ENCODE measurements at places on chromosomes 1 and 21.

- peak; percentile 73 for DNase-seq
These were observed 20.7 kb downstream of the TRIM62 start for GRCh38 chr1:33161061-33161681.

DNA sequence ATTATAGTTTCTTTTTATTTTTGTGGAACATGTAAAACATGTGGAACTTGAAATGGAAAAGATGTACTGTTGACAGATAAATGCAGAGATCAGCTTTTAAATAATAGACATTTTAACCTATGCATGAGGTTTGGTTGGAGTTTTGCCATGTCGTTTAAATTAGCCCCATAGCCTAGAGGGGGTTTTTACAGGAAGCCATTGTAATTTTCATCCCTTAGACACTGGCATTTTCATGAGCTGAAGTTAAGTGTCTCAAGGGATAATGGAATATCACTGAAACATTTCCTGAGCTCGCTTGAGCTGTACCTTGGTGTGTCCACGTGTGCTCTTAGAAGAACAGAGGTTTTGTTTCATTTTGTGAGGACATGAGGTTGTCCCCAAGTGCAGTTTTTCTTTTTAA, 54.2 kb downstream of the HMCN1 start:
- DNase-seq = peak; percentile 18

GRCh38 chr1:27033043-27033746, 20.5 kb upstream of the TENT5B start:
- no peak for DNase-seq

- DNase-seq = no peak
These were observed 27.3 kb downstream of the TMEM200B start for GRCh38 chr1:29096231-29096886.

DNA sequence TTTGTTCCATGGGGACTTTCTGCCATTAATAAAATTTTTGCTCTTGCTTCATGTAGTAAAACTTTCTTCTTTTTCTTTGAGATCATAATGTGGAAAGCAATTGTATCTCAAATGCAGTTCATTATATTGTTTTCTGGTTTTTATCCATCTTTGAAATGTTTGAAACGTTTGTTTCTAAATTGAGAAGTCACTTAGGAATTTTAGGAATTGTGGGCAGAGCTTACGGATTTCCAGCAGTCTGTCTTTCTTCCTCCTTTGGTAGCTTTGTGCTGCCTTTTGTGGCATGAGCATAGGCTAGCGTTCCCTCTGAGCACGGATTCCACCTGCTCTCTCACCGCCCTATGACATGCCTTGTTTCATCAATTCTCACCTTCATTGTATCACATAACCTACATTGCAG, 2.9 kb upstream of the ST6GALNAC5 start:
- DNase-seq = no peak

DNA sequence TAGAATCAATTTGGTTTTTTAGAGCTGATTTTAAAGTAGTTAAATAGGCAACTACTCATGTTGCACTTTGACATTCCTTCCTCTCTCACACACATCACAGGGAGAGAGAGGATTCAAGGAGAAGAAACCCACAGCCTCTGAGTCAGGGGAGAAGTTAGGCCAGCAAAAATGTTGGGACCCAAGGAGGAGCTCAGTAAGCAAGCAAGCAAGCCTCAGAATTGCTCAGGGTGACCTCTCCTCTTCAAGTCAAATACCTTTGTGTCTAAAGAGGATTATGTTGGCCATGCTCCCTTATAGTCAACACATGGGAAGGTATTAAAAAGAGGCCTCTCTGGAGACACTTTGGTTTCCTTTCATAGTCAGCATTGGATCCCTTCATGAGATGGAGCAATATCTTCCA, 80.5 kb upstream of the WARS2 start:
- DNase-seq = no peak
